ENCODE measurements at places on chromosomes 7 and 10.

- peak; percentile 78 for DNase-seq
Measured at GRCh38 chr10:62732841-62733653, 71.5 kb upstream of the ADO start.

DNA sequence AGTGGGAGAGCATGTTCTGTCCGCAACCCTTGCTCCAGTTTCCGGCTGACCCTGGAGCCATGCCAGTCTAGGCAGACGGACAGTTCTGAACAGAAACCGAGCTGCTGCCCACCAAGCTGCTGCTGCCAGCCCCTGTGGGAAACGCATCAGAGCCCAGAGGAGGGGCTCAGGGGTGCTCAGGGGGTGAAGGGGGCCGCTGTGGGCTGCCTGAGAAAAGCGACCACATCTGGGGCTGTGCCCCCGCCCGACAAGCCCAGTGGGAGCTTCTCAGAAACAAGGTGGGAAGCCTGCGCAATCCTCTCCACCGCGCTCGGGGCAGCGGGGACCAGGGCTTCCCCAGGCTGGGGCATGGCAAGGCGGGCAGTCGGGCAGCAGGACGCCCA, 38.8 kb upstream of the CFAP46 start:
- no peak for DNase-seq

- DNase-seq, result no peak
Measured at GRCh38 chr7:50262916-50263690, 41.4 kb upstream of the IKZF1 start.

DNA sequence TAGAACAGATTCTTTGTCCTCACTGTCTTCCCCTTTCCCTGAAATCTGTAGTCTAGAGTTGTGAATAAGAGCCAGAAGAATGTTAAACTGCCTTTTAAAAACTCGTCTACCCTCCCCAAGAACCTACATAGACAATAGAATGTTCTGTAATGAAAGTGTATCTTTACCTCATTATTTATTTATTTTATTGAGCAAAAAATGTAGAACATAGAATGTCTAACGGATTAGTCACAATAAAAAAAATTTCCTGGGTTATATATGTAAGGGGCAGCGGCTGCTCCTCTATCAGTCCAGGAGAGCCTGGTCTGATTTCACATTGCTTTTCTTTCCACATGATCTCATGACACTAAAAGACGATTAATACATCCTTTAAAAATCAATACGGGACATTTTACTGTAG, 135.7 kb downstream of the SDK1 start:
- peak; percentile 87 for DNase-seq

GRCh38 chr10:14653271-14654161, 121.2 kb downstream of the FAM107B start:
- DNase-seq, result peak; percentile 65

DNA sequence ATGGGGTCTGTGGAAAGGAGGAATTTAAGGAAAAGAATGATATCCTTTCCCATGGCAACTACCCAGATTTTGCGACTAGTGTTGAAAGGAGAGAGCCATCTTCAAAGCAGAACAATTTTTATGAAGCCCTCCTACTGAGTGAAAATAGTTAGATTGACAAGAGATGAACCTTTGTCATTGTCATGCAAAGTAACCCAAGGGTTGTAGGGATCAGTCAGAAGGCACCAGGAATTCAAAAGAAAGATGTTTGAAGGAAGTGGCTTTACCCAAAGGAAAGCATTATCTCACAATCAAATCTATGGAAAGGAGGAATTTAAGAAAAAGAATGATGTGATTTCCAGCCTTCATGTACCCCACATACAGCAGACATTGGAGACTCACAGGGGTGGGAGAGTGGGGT, 544.4 kb downstream of the IPMK start:
- DNase-seq, result no peak

GRCh38 chr10:84008878-84009277, 130.4 kb upstream of the GHITM start:
- DNase-seq, result no peak

- DNase-seq, result no peak
Measured at GRCh38 chr7:73885975-73886798, 25.2 kb downstream of the TMEM270 start.

DNA sequence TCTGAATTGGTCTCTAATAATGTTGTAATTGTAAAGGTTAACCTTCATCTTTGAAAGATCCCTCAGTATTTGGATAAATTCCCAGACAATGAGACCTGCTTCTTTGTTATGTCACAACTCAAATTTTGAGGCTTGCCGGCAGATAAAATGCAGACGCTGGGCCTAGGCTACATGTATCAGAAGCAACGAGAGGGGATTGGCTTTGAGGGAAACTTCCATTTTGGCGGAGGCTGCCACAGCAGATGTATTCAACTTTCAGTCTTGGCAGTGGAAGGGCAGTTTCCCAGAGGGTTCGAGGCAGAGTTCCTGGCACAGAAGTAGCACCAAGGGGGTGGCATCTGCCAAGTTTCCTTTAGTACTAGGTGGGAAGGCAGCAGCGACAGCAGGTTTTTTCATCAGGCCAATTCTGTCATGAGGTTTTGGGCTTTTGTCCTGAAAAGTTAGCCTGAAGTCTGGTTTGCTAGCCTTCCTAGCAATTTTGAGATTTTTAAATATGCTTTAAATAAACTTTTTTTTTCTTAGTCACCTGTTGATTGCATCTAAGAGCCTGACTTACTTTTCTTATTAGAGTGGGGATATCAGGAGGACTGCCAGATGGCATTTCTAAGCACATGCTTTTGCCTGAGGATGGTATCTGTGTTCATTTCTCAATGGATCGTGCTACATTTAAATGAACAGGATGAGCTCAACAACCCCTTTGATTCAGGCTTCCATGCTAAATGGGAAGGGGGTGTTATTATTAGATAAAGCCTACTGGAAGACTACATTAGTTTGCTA, 89.5 kb upstream of the FAM3C start:
- no peak for DNase-seq

- DNase-seq, result no peak
Measured at GRCh38 chr10:201328-201771, 66.1 kb downstream of the ZMYND11 start.

DNA sequence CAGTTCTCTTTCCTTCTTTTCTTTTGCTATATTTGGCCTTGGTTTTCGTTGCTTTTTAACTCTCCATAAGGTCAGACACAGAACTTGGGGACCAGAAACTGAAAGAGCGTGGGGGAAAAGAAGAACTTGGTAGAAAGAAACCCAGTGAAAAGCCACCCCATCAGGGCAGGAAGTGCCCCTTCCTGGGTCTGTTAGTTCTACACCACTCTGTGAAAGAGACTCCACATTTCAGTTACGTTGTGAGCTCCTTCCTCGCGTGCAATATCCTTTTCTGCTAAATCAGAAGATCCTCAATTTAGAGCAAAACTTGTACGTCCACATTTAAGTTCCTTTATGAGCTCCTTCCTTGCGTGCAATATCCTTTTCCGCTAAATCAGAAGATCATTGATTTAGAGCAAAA, 220.6 kb upstream of the FOXK1 start:
- no peak for DNase-seq

GRCh38 chr7:22320416-22320815, 36.5 kb downstream of the RAPGEF5 start:
- DNase-seq, result peak; percentile 31

- peak; percentile 95 for DNase-seq
Measured at GRCh38 chr7:151597541-151598444, 78.1 kb upstream of the RHEB start.

GRCh38 chr10:97726636-97727178, 10.2 kb upstream of the ZFYVE27 start:
- DNase-seq, result peak; percentile 70

DNA sequence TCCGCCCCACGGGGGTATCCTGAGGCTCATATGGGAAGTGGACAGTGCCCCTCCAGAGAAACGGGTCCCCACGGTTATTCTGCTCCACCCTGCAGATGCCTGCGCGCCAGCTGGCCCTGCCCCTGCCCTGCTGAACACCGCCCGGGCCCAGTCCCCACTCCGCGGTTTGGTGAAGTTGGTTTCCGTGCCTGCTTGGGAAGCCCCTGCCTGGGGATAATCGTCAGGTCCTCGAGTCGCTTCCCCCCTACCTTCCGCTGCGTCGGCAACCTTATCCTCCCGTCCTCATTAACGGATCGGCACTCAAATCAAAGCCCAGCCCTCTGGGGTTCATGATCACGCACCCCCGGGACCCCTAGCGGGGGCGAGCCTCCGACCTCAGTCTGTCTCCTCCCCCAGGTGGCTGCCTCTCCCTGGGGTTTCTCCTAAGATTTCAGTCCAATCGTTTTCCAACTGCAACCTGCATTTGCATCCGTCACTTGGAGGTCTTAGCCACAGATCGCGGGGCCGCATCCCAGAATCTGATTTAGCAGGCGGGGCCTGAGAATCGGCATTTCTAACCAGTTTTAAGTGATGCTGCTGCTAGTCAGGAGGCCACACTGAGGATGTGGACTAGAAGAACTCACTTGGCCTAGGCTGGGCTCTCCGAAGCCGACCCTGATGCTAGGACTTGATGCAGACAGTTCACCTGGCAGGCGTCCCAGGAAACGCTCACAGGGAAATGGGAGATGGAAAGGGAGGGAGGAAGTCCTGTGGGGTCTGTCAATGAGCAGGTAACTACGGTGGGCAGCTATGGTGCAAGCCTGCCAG, 27.6 kb downstream of the WDR86 start:
- no peak for DNase-seq

- peak; percentile 30 for DNase-seq
Measured at GRCh38 chr10:92839191-92840085, 8.9 kb upstream of the EXOC6 start.

DNA sequence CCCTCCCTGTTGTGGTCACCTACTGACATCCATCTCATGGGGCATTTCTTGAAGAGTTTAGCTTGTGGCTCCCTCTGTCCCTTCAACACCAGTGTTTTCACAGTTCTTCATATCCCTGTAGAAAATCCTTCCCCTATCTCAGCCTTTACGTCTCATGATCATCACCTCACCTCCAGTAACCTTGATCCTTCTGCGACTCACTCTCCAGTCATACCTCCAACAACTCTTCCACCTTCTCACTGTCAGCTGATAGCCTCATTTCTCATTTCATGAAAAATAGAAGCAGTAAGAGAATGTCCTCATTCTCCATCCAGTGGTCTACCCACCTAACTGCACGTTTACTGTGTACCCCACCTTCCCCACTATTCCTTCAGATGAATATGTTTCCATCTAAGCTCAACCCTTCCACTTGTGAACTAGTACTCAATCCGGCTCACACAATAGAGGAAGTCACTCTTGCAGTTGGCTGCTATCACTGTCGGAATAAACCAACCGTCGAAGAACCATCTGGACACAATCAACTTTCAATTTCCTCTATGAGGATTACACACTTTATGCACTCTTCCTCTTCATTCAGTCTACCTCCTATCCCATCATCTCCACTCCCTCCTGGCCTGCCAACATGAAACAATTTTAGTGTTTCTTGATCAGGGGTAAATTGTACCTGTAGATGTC, 256.0 kb downstream of the AHR start:
- no peak for DNase-seq

DNA sequence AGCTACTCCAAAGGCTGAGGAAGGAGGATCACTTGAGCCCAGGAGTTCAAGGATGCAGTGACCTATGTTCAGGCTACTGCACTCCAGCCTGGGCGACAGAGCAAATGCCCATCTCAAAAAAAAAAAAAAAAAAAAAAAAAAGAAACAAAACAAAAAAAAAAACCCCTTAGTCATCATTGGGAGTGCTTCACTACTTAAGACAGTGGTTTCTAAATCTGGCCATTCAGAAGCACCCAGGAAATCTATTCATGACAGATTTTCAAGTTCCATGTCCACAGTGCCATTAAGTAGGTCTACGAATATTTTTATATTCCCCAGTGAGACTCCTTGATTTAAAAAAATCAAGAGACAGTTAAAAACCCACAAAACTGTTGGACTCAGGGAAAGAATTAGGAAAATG, 182.9 kb downstream of the PIP4K2A start:
- no peak for DNase-seq

DNA sequence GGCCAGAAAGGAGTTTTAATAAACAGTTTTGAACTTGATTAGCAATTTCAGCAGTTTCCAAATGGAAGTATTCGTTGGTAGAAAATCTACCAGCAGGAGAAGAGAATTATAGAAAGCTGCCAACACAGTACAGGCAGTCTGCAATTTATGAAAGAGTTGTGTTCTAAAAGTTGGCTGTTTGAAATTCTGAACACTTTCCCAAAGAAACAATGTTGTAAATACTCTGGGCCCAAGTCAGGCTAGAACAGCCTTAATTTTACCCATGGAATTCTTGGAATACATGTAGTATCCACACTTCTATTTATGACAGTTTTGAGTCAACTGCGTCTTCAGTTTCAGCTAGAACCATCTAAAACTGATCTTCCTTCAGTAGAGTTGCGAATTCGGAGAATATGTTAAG, 42.5 kb downstream of the AVL9 start:
- DNase-seq, result no peak

GRCh38 chr7:140673063-140673773, 473 bp downstream of the ADCK2 start:
- DNase-seq, result peak; percentile 20

GRCh38 chr10:11760861-11761260, 18.7 kb downstream of the ECHDC3 start:
- no peak for DNase-seq

DNA sequence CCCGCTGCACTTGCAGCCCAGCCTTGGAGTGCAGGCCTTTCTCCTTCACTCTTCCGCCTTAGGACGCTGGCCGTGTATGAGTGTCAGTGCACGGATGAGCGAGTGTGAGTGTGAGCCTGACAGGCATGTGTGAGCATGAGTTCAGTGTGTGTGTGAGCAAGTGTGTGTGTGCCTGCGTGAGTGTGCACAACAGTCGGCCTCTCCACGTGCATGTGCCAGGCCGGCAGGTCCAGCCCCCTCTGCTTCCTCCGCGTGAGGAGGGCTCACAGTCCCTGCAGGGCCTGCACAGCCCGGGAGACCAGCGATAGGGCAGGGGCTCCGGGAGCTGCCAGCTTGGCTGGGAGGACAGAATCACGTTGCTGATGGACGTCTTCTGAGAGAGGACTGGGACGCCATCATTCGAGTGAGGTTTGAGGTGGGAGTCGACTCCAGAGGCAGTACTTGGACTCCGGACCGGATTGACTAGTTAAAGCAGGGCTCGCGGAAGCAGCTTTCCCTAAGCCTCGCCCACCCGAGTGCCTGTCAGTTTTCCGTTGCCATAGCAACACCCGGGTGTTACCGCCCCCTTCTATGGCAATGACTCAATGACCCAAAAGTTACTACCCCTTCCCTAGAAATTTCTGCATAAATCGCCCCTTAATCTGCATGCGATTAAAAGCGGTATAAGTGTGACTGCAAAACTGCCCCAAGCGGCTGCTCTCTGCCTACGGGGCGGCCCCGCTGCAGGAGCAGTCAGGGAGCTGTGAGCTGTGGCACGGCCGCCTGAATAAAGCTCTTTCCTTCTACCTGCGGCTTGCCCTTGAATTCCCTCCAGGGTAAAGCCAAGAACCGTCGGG, 19.6 kb upstream of the CFAP46 start:
- peak; percentile 50 for DNase-seq

DNA sequence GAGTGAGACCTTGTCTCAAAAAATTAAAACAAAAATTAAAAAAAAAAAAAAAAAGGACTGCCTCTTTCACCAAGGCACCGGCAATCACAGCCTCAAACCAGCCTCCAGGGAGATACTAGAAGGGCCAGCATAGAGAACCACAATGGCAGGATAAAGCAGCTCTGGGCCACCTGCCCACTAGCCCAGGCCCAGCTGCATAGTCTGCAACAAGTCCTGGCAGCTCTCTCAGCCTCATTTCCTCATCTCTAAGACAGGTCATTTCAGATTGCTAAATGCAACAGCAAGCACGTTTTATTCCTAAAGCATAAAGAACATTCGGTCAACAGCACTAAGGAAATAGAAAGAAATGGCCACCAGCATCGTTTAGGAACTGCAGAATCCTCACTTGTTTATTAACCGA, 28.8 kb downstream of the XPNPEP1 start:
- peak; percentile 69 for DNase-seq

- DNase-seq, result peak; percentile 80
Measured at GRCh38 chr10:109062371-109062770, 860.9 kb downstream of the XPNPEP1 start.
